ENCODE measurements at places on chromosomes 5 and 9. TPM values are rescaled to one million over a fixed set of nuclear protein-coding genes. Genes with fewer than 3 reads are reported as not detected.

Gene SH2D3C
- 0.19 TPM for total RNA-seq

Gene SLC34A1
- total RNA-seq = not detected

Gene IFNA21
- not detected for total RNA-seq

Gene TIMD4
- total RNA-seq = not detected

Gene SPIN1
- total RNA-seq = 98.2 TPM

Gene PPP1R26
- total RNA-seq = 17.2 TPM

Gene FAM151B
- 0.83 TPM for total RNA-seq

Gene AGXT2
- not detected for total RNA-seq

Gene SLC6A3
- total RNA-seq = not detected

Gene AQP3
- 11.0 TPM for total RNA-seq

Gene PCDHA4
- 0.29 TPM for total RNA-seq

Gene IFNB1
- total RNA-seq = not detected

Gene CREBRF
- total RNA-seq = 8.0 TPM

Gene MLANA
- total RNA-seq = not detected
